ENCODE measurements at places on chromosomes 1 and 21.

GRCh38 chr21:42981862-42982261, 7.5 kb downstream of the PKNOX1 start:
- no peak for DNase-seq

GRCh38 chr1:40622936-40623629, 42.4 kb downstream of the RIMS3 start:
- no peak for DNase-seq

DNA sequence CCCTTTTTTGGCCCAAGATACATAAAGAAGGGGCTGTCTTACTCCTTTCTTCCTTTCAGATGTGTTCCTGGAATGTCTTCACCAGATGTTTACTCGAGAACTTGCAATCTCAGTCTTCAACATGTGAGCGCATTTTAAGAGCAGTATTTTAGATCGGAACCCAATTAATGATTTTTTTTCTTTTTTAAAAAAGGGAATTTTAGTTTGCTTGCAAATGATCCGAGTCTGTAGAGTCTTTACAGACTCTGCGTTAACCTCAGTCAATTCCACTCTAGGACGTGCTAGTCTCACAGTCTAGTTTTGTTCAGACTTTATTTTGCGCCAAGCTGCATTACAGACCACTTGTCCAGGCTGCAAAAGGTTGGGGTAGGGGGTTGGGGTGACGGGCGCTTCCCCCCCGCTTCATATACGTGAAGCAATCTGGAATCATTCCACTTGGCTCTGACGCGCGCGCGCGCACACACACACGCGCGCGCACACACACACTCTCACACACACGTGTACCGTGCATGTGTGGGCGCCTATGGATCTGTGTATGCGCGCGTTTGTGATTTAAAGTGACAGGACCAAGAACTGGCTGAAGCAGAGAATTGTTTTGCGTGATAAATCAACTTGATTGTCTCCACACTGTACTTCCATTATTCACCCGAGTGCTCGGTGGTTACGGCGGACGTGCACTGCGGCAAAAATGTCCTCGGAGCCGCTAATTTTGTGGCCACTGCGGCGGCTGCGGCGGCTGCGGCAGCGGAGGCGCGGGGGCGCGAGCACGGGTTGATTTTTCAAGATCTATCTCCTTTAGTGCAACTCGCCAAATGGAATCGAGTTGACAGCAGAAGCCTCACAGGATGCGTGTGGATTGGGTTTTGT, 25.6 kb upstream of the NFIA start:
- DNase-seq = no peak

- no peak for DNase-seq
Measured at GRCh38 chr21:29975776-29976175, 36.0 kb upstream of the GRIK1 start.

DNA sequence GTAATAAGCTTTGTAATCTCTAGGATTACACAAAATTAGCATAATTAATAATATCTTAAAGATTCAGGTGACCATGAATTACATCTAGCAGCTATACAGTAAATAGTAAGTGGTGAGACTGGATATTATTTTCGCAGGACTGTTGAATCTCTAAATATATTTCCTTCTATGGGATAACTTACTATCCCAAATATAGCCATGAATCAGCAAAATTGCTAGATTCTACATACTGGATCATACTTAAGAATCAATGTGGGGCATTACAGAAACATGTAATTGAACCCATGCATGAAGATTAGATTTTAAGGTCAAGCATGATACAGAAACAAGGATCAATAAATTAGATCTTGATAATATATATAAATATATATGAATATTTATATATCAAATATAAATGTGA, 1203.4 kb downstream of the BRINP3 start:
- DNase-seq = no peak

DNA sequence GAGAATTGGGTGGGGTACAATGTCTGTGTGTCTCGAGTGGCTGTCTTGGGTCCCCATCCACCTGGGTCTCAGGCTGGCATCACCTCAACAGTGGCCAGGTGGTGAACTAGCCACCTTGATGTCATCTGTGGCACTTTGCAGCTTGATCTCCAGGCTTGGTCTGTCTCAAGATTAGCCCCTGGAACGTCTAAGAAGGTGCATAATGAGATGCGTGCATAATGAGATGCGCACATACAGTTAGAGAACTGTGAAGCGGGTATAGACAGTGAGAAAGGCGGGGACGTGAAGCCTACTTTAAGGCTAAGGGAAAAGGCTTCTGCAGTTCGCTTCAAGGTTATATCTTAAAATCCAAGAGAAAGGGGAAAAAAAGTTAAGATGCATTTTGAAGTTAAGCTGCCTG, 98.7 kb downstream of the WDR4 start:
- no peak for DNase-seq

GRCh38 chr1:28259934-28260802, 850 bp downstream of the SESN2 start:
- no peak for DNase-seq

DNA sequence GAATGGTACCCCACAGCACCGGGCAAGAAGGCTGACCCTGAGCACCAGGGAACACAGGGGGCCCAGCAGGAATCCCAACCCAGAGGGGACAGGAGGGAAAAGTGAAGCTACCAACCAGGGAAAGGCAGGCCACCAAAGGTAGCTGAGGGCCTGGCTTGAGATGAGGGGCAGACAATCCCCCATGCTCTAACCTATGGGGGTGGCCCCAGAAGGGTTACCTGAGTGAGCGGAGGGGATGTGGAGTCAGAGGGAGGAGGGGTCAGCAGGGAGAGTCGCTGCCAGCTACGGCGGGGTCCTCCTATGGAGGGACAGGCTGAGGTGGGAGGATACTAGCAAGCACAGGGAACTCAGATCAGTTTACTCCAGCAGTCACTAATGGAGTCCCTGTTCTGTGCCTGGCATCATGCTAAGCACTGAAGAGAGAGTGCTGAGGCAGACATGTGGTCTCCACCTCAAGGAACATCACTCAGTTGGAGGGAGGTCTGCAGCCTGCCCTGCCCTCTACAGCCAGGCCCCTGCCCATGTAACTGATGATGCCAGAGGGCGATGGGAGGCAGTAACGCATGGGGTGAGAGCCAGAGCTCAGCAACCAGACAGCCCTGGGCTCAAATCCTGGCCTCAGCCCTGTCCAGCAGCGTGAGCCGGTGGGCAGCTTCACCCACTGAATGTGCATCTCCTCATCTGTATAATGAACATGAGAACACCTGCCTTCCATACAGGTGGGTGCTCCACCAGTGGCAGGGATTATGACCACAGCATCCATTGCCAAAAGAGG, 21.3 kb downstream of the CYB5RL start:
- DNase-seq = no peak

All from stimulated activated CD4-positive, alpha-beta T cell treated with anti-CD3 and anti-CD28 coated beads, Interleukin-1b, Interleukin-23, amount 100 ng/mL, for 1 hour (primary cell).